ENCODE measurements at places on chromosomes 4 and X.

- DNase-seq: no peak
Observed at GRCh38 chr4:138892483-138893407, 122.8 kb upstream of the NOCT start.

DNA sequence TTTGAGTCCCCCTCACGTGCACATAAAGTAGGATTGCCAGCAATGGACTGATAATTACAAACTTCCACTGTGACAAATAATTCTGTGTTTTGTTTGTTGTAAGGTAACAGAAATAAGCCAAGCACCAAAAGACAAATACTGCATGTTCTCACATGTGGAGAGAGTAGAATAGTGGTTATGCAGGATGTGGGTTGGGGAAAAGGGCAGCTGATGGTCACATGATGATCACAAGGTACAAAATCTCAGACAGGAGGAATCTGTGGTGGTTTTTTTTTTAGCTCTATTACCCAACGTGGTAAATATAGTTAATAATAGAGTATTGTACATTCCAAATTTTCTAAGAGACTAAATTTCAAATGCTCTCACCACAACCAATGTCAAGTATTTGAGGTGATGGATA lies 182.3 kb downstream of the BANK1 start:
- no peak for DNase-seq

- no peak for DNase-seq
Observed at GRCh38 chr4:22607382-22607781, 85.4 kb upstream of the GBA3 start.

- no peak for DNase-seq
Observed at GRCh38 chrX:19152762-19153161, 30.5 kb upstream of the ADGRG2 start.

DNA sequence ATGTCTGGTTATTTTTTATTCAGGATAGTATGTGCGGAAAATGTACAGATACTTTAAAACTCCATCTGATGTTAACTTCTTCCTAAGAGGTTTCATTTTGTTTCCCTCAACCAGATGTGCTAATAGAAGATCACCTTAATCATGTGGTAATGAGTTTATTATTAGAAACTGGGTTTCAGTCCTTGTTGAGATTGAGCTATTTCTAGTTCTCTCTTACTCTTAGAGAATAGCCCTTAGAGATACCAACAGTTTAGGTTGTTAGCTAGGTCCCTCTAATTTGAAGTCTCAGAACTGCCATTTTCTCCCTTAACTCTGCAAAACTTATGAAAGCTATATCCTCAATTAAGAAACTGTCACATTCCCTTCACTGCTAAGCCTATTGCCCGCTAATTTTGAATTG lies 13.0 kb downstream of the FAM47A start:
- no peak for DNase-seq
